Thoracic aorta (tissue), 2 donors: ENCODE measurements at places on chromosomes 2 and 18. TPM values are rescaled to one million over a fixed set of nuclear protein-coding genes. Genes with fewer than 3 reads are reported as not detected.

The UGT1A3 gene
- not detected for total RNA-seq

The SLC11A1 gene
- total RNA-seq = 190 TPM

The NOSTRIN gene
- 18.3 TPM for total RNA-seq

The DNER gene
- 0.27 TPM for total RNA-seq

The PAX3 gene
- not detected for total RNA-seq

DNA sequence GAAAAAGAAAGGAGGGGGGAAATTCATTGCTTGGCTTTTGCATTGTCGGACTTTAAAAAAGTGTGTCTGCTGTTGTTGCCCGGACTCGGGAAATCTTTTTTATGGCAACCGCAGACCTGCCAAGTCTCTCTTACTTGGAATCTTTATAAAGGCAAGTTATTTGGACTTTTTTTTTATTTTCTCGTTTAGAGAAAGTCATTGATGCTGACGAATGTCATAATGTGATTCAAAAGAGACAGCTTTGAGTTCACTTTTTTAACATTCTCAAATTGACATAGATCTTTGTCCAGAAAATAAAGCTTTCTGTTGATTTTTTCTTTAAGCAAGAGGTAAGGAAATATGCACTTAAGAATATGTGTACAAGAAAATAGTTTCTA lies 651 bp upstream of the ZNF521 start:
- no peak for DNase-seq

- no peak for DNase-seq
Measured at GRCh38 chr2:84971510-84972206, 697 bp downstream of the KCMF1 start.

- DNase-seq = no peak
Measured at GRCh38 chr2:68742626-68743415, 8.2 kb downstream of the ARHGAP25 start.

GRCh38 chr2:11896386-11896785 lies 150.0 kb downstream of the LPIN1 start:
- no peak for DNase-seq

GRCh38 chr2:132816234-132816633 lies 146.2 kb upstream of the LYPD1 start:
- no peak for DNase-seq

DNA sequence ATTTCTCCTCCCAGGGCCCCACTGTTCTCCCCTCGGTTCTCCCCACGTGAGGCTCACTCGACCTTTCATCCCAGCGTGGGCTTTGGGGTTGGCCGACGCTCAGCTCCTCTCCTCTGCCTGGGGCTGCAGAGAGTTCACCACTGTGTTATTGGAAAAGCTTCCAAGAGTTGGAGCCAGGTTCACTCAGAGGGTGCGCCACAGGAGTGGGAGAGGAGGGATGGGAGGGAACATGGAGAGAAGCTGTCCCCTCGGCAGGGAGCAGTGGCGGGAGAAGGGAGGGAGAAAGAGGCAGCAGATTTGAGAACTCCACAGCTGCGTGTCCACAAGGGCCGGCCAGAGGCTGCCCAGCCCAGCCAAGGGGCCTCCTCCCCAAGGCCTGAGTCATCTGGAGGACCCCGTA lies 197.1 kb upstream of the SMAD2 start:
- DNase-seq = no peak

DNA sequence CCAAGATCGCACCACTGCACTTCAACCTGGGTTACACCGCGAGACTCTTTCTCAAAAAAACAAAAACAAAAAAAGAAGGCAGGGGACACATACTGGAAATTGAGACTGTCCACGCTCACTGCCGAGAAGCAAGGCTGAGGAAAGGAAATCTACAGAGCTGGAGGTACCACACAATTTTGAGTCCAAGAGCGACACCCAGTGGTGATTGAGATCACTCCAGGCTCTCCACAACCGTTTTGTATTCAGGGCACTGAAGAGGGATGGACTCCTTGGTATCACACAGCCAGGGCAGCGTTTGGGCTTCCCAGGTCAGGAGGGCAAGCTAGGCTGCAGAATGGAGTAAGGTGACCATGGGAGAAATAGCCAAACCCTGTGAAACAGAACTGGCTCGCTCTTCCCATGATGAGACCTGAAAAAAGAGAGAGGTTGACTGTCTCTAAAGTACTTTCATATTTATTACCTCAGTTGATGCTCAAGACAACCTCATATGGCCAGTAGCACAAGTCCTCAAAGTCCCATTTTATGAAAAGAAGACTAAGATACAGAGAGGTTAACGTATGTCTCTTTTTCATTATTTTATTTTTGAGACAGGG lies 74.5 kb upstream of the YPEL5 start:
- no peak for DNase-seq

DNA sequence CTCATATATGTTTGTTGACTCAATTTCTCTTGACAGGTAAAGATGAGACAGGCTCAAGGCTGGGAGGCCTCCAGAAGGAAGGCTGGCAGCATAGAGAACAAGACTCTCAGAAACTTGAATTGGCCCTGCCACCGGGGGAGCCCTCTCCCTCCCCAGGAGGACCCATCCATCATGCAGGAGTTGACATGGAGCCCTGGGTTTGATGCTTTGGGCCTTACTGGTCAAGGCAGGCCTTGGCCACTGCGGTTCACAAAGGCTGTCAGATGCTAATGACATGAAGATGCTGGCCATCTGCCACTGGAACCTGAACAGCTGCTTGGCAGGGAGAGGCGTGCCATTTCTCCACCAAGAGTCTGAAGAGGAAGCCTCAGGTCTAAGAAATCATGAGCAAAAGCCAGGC lies 193.6 kb downstream of the MTCL1 start:
- no peak for DNase-seq

DNA sequence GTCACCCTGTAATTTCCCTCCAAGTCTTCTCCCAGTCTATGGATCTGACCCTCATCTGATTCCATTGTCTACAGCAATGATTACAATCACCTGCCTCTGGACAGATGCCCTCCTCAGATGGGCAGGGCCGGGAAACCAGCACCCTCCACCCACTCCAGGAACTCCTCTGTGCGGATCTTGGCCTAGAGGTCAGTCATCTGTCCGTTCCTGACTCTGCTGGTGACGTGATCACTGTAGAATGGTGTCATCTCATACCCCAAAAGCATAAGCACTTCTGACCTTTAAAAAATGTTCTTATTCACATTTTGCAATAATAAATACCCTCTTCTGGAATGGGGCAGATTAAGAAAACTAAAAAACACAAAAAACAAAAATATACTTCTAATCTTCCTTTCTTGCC lies 29.5 kb upstream of the BZW1 start:
- DNase-seq = no peak

GRCh38 chr2:216700088-216700567 lies 4.8 kb upstream of the IGFBP5 start:
- no peak for DNase-seq

DNA sequence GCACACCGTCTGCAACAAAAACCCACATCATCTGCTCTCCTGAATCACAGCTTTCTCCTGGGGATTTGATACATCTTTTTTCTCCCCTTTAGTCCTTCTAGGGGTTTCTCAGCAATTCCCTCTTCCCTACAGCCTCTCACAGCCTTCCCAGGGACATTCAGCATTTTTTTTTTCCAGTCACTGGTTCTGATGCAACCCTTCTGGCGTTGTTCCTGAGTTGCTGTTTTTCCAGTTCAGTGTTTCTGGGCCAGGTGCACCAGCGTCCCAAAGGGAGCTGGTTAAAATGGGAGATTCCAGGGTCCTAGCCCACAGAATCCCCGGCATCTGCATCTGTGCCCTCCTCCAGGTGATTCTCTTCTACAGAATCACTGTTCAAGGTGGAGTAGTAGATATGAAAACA lies 36.1 kb downstream of the ADCY3 start:
- no peak for DNase-seq

- DNase-seq = no peak
Measured at GRCh38 chr2:136214307-136215200, 96.6 kb upstream of the CXCR4 start.

- DNase-seq = no peak
Measured at GRCh38 chr2:71943238-71944182, 204.2 kb downstream of the CYP26B1 start.
